GM12878 (cell line): ENCODE measurements at places on chromosomes 1 and 21. TPM values are rescaled to one million over a fixed set of nuclear protein-coding genes. Genes with fewer than 3 reads are reported as not detected.
A peak's percentile ranks its signal among the peaks of the same experiment; 100 is the strongest.

ADAMTSL4 gene
- total RNA-seq: 0.15 and 0.21 TPM in 2 replicates

RAD54L gene
- 34.0 and 34.7 TPM in 2 replicates for total RNA-seq

SPRR2G gene
- not detected in 2 replicates for total RNA-seq

GIPC2 gene
- total RNA-seq: 0.08 and 0.11 TPM in 2 replicates

- no peaks in the 10 kb centered on the region for H3K27me3 ChIP-seq
- no peaks in the 10 kb centered on the region for H3K36me3 ChIP-seq
- no peak for DNase-seq
- no peak overlapping the region for H3K4me3 ChIP-seq
These were observed 49.3 kb downstream of the ADAMTS1 start for GRCh38 chr21:26795866-26796329.

DNA sequence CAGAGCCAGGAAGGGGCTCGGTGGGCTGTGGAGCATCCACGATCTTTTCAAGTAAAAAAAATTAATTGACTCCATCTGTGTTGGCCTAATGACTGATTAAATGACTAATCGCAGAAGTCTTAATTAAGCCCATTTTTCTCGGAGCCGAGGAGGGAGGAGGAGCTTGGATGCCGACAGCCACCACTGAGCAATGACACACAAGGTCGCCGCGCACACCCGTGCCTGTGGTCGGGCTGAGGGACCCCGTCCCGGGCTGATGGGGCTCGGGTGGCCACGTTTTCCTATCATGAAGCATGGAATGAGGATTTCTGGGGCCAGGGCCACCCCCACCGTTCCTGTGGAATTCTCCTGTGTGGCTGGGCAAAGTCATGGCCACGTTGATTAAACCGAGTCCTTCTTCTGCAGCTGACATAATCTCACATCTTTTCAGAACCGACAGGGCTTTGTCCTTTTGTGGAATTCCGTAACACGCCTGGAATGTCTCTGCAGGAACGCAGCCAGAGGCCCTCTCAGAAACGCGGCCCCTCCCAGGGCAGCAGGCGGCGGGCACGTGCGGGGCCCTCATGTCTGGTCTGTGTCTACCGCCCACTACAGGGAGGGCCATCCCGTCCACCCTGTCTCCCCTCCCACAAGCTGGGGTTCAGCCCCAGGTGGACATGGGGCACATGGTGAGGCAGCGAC lies 60.7 kb downstream of the MORN1 start:
- no peaks in the 10 kb centered on the region for H3K36me3 ChIP-seq
- H3K4me3 ChIP-seq: no peak overlapping the region
- no peaks in the 10 kb centered on the region for H3K27me3 ChIP-seq
- H3K4me1 ChIP-seq: no peaks in the 10 kb centered on the region
- H3K27ac ChIP-seq: no peak overlapping the region
- no peak for DNase-seq

DNA sequence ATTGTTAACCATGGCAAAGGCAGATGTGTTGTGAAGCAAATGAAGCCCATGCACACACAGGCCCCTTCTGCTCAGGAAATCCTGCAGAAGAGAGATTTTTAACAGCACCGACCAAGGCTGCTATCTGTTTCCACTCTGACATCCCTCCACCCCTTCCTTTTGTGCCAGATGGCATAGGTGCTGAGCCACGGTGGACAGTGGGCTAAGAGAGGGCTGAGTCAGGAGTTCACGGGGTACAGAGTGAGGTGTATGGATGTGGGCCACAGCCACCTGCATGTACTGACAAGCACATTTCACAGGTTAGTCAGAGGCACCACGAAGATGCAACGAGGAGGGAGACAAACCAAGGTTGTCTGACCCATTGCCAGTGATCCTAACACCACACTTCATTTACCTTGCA lies 9.5 kb downstream of the RSPH1 start:
- H3K4me3 ChIP-seq: no peak overlapping the region
- no peak overlapping the region for H3K27ac ChIP-seq
- H3K4me1 ChIP-seq: peaks cover 5% of the 10 kb centered on the region; the same call in 1 of the 2 replicates
- DNase-seq: no peak

DNA sequence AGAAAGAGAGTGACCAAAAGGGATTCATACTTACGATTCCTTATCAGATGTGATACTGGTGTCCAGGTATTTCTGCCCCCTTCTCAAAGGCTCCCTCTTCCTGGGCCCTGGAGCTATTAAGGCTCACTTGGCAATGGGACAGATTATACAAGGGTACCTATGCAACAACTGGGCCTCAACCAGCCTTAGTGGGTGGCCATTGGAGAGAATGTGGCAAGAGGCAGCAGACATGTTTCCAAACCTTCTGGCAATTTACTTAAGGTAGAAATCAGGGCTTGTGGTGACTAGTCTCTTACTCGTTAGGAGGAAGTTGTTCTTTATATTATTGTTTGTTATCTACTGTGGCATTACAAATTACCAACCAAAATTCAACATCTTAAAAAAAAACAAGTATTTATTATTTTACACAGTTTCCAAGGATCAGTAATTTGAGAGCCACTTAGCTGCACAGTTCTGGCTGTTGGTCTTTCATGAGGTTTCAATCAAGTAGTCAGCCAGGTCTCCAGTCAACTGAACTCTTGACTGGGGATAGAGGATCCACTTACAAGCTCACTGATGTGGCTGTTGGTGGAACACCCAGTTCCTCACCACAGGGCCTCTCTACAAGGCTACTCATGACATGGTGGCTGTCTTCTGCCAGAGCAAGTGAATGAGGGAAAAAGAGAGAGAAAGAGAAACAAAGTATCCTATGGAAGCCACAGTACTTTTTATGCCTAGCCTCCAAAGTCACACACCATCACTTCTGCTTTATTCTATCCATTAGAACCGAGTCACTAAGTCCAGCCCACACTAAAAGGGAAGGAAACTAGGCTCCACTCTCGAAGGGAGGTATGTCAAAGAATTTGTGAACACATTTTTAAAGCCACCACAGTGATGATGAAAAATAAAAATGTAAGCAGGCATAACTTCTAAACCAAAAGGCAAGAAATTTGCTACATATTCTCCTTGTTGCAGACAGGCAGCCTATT lies 10.7 kb downstream of the ZNF648 start:
- no peak overlapping the region for H3K4me3 ChIP-seq
- no peak overlapping the region for H3K27ac ChIP-seq
- H3K36me3 ChIP-seq: no peaks in the 10 kb centered on the region
- H3K27me3 ChIP-seq: no peaks in the 10 kb centered on the region

GRCh38 chr21:16074950-16075489 lies 345.2 kb downstream of the USP25 start:
- DNase-seq: no peak
- H3K36me3 ChIP-seq: no peaks in the 10 kb centered on the region
- H3K27me3 ChIP-seq: no peaks in the 10 kb centered on the region
- H3K4me1 ChIP-seq: no peaks in the 10 kb centered on the region
- no peak overlapping the region for H3K27ac ChIP-seq
- H3K4me3 ChIP-seq: no peak overlapping the region

DNA sequence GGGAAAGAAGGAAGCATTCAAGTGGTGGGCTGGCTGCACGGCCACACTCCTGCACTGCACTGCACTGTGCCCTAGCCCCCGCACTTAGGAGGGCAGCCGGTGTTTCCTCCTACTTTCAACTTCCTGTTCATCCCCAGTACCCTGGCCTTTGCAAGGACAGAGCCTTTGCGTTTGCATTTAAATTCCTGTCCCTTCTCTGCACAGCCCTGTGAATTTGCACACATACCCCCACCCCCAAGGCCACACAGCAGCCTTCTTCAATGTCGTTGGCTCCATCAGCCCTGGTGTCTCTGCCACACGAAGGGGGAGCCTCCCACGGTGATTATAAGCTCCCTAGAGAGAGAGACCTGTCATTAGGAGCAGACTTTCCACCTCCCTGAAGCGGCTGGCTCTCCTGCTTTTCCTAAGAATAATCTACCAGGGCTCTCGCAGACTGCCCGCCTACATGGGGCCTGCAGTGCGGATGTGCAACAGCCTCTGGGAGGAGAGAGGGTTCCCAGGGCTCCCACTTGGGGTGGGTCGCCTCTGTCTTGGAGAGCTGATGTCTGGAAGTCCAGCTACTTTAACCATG lies 13.2 kb upstream of the SLC45A3 start:
- no peaks in the 10 kb centered on the region for H3K36me3 ChIP-seq
- H3K27me3 ChIP-seq: no peaks in the 10 kb centered on the region
- DNase-seq: no peak
- no peak overlapping the region for H3K27ac ChIP-seq

- DNase-seq: no peak
- no peaks in the 10 kb centered on the region for H3K4me1 ChIP-seq
- no peaks in the 10 kb centered on the region for H3K27me3 ChIP-seq
These were observed 183.6 kb downstream of the S1PR1 start for GRCh38 chr1:101420406-101420805.

DNA sequence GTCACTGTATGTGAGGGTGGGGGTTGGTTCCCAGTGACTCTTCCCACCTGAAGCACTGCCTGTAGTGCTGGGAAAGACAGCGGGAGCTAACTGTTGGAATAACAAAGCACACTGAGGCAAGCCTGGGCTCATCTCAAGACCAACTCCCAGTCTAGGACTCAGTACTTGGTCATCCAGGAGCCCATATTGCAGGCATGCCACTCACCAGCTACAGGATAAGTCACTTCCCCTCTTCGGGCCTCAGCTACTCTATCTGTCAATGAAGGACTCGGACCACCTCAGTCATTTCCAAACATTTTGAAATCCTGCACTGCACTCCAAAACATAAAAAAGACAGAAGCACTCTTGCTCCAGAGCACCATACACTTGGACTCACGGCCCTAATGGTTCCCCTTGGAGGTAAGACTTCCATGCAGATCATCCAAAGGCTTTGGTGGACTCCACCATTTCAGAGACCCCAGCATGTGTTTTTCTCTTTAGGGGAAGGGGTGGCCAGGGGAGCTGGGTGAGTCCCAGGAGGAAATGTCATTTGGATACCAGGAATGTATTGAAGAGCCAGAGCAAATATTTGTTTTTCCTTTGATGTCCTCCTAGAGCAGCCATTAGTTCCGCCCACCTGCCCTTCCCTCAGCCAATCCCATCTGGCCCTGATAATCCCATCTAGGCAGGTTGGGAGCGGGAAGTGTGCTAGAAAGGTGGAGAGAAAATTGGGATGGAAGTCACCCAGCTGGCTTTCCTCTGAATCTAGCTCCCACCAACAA lies 3.1 kb downstream of the NUAK2 start:
- no peaks in the 10 kb centered on the region for H3K36me3 ChIP-seq
- peaks cover 8% of the 10 kb centered on the region for H3K27me3 ChIP-seq
- H3K4me3 ChIP-seq: no peak overlapping the region

DNA sequence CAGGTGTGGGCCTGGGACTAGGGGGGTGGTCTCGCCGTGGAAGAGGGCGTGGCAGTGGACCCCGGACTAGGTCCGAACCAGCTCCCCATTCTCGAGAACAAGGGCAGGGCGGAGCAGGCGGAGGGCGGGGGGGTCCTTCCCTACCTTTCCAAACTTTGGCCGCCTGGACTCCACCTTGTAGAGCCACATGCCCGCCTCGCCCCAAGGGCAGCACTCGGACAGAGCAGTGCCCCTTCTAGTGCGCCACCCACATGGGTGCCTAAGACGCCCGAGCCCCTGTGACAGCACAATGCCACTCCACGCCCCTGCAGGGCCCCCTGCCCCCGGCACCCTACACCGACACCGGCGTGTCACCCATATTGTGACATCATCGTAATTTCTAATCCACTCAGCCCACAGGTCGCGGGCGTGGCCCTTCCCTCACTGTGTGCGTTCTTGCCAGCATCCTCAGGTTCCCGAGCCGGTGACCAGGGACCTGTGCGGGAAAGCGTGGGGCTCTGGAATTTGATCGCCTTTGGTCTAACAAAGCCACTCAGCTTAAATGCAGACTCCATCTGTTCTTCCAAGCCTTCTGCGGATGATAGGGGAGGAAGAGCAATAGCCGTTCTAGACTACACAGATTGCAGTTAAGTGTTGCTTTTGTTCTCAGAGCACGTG lies 553 bp upstream of the STMN1 start:
- H3K27me3 ChIP-seq: no peaks in the 10 kb centered on the region; the same call in 1 of the 2 replicates
- no peak overlapping the region for H3K27ac ChIP-seq
- peaks cover 5% of the 10 kb centered on the region; the same call in 1 of the 2 replicates for H3K4me1 ChIP-seq
- no peaks in the 10 kb centered on the region for H3K36me3 ChIP-seq

DNA sequence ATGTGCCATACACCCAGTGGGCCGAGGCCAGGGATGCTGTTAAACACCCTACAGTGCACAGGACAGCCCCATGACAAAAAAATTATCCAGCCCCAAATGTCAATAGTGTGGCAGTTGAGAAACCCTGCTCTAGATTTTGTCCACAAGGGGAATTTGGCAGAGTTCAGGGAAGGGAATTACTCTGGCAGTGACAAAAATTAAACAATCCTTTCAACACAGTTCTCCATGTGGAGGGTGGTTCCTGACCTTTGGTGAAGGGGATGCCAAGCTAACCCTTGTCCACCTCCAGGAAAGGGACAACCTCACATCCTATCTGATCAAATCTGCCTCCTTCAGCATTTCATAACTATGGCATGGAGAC lies 28.4 kb upstream of the CD84 start:
- H3K4me1 ChIP-seq: peaks cover 30% of the 10 kb centered on the region
- peaks cover 13% of the 10 kb centered on the region for H3K36me3 ChIP-seq
- H3K27me3 ChIP-seq: no peaks in the 10 kb centered on the region
- H3K27ac ChIP-seq: peak overlapping the region; percentile 45

- H3K27ac ChIP-seq: no peak overlapping the region
- DNase-seq: no peak
- H3K27me3 ChIP-seq: no peaks in the 10 kb centered on the region
- H3K4me1 ChIP-seq: no peaks in the 10 kb centered on the region
- no peaks in the 10 kb centered on the region for H3K36me3 ChIP-seq
- no peak overlapping the region for H3K4me3 ChIP-seq
These were observed 25.6 kb upstream of the POGK start for GRCh38 chr1:166813508-166814223.

DNA sequence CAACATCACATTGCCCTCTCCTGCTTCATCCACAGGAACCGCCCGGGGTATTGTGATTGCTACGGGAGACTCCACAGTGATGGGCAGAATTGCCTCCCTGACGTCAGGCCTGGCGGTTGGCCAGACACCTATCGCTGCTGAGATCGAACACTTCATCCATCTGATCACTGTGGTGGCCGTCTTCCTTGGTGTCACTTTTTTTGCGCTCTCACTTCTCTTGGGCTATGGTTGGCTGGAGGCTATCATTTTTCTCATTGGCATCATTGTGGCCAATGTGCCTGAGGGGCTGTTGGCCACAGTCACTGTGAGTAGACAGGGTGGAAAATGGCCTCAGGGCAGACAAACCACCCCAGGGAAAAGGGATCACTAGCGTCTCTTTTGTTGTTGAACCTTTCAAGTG lies 12.7 kb downstream of the ATP1A4 start:
- H3K4me3 ChIP-seq: no peak overlapping the region
- H3K27me3 ChIP-seq: no peaks in the 10 kb centered on the region; the same call in 1 of the 2 replicates
- peaks cover 18% of the 10 kb centered on the region for H3K4me1 ChIP-seq
- H3K27ac ChIP-seq: no peak overlapping the region
